MG63 (cell line): ENCODE measurements at places on chromosomes 13 and 19.

- no peak for DNase-seq
Observed at GRCh38 chr19:43616306-43616705, 3.1 kb downstream of the ZNF428 start.

- peak; percentile 52 for DNase-seq
Observed at GRCh38 chr19:45769821-45770191, 754 bp upstream of the SIX5 start.

GRCh38 chr13:73742982-73743381, 391.2 kb downstream of the KLF12 start:
- DNase-seq = no peak

GRCh38 chr19:30634996-30635975, 263.1 kb downstream of the ZNF536 start:
- DNase-seq = no peak

DNA sequence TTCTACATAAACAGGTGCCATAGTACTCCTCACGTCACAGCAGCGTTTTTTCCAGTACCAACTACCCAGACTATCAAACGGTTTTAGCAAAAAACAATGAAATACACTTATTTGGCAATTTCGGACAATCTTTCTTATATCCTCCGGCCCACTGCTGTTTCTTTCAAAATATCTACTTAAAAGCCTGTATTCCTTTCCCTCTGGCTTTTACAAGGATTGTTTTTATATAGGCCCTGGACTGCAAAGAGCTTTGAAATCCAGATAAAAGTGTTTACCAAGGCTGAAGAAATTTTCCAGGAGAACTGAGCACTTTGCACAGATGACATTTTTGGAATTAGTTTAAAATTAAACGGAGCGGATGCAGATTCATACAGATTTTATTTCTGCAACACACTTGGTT, 255.9 kb upstream of the STARD13 start:
- no peak for DNase-seq

DNA sequence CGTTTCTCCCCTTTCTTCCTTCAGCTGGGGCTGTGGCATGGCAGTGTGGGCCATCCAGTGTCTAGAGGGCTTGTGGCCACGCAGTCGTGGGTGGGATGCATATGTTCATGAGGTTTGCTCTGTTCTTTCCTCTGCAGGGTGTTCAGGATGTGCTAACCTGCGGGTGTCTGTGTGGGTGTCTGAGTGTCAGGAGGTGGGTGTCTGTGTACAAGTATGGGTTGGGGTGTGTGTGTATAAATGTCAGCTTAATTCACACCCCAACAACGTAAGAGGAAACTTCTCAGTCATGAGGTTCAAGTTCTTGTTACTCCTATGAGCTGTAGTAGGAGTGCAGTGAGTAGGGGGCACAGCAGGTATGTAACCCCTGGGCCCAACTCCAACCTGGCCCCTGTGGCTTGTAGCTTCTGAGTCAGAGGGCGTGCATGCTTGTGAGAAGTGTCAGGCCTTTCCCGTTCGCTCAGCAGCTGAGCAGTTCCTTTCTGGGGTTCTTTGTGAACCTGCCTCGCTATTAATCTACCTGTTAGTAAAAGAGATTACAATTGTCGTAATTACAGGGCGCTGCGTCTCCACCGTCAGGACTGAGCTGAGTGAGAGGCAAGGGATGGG, 49.1 kb downstream of the NFIX start:
- DNase-seq = peak; percentile 69

DNA sequence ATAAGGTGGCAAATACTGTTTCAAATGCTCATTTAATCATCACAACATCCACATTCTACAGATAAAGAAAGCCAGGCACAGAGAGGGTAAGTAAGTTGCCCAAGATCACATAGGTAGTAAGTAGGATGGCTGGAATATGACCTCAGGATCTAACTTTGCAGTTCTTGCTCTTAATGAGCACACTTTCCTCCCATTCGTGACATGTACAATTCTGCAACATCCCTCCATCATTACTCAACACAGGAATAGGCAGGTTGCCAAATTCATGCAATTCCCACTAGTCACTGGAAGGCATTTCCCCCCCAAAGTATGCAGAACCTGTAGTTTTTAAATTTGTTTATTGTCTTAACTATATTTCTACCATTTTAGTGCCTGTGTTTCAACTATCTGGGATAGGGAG, 109.2 kb downstream of the OLFM4 start:
- no peak for DNase-seq

GRCh38 chr13:52994865-52995264, 33.7 kb upstream of the OLFM4 start:
- DNase-seq = no peak

DNA sequence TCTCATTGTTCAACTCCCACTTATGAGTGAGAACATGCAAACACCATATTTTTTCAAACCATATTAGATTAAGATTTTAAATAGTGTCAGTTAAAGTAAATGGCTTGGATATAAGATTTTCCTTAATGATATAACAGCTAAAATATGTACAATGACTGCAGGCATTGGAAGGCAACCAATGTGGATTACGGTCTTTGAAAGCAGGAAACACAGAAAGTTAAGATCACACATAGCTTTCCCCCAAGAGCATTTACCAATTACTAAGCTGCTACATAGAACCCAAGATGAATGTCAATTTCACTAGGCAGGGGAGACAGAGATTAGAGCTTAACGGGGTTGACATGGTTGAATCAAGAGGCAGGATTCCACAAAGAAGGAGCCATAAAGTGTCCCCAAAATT, 173.2 kb upstream of the TRPC4 start:
- peak; percentile 22 for DNase-seq

DNA sequence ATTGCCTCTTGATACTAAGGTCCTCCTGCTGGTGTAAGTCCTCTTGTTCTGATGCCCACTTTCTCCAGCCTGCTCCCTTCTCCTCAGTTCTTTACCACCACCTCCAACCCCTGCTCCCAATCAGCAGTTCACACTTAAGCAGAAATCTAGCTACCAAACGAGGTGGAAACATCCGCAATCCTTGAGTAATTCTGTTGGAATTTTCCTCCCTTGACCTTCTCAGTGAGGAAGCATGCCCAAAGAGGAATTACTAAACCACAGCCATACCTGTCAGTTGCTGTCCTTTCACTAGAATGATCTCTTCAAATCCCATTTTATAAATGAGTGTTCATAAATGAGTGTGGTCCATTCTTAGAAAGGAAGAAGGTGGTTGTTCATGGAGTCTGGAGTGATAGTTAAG, 289.9 kb downstream of the DACH1 start:
- no peak for DNase-seq

DNA sequence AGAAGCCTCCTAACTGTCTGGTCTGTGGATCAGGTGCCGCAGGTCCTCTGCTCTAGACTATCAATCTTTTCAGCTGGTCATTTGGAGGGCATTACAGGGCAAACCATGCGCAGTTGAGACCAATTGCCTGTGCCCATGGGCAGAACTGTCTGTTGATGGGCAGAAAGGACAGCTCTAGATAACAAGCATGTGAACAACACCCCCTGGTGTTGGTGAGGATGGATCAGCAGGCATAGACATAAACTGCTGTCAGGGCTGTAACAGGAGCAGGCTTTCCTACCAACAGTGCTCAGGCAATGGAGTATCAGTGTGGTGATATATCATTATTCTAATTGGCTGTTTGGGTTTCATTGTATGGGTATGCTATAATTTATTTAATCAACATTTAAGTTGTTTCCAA, 104.7 kb upstream of the KL start:
- no peak for DNase-seq

- DNase-seq = no peak
Observed at GRCh38 chr19:15550929-15551292, 42.6 kb downstream of the CYP4F22 start.

DNA sequence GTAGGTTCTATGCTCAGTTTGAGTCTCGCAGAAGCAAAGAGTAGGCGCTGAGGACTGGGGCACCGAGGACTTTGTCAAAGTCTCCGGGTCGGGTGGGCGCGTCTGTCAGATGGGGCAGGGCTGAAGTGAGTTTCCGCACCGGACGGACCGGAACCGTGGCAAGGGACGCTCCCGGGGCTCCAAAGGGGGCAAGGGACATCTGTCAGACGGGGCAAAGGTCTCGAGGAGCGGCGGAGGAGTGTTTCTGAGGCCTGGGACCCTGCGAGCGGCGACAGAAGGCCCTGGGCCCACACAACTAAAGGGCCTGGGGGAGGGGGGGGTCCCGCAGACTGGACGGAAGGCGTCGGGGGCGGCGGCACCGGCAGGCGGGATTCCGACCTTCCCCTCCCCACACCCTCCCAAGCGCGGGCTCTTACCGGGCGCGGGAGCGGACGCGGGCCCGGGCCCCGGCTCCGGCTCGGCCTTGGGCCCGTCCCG, 13.3 kb upstream of the AKAP8L start:
- peak; percentile 42 for DNase-seq

- DNase-seq = no peak
Observed at GRCh38 chr13:57874530-57874929, 243.0 kb downstream of the PCDH17 start.

DNA sequence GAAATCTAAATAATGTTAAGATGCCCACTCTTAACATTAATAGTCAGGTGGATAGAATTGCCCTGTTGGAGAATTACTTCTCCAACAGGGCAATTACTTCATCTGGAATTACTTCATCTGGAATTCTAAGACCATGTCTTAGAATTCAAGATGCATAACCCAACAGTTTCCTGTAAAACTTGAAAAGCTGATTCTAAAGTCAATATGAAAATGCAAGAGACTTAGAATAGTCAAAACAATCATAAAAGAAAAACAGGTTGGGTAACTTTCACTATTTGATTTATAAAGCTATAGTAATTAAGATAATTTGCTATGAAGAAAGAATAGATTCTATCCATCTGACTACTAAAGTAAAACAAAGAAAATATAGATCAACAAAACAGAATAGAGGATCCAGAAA, 75.2 kb downstream of the ABCC4 start:
- no peak for DNase-seq

DNA sequence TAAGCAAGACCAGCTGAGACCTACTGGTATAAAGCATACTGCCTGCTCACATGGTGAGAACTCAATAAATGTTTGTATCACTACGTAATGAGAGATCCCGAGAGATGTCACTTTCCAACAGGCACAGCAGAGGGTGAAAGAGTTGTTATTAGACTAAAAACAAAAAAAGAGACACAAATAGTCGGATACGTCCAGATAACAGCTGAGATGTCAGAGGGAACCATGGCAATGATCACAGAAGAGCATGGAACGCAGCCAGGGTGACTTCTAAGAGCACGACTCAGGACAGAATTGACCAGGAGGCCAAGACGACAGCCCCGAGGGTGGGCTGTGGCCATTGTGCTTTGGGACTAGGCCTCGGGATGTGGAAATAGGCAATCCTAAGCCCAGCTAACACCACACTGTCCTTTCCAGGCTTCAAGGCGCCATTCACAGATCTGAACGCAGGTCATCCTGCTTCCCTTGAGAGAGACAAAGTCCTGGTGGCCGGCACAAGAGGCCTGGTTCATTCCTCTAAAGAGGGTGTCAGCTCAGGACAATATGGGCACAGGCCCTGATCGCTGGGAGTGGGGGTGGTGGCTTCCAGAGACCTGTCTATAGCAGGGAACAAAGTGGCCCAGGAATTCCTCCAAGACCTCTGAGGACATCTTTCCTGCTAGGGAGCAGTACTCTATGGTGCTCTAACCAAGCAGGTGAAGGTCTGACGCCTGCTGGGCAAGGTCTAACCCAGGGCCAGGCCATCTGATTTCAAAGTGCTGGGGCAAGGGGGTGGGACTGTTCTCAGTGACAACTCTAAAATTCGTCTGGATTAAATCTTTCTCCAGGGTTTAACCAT, 3.2 kb downstream of the SH3GL1 start:
- no peak for DNase-seq

GRCh38 chr19:55377356-55378131, 918 bp downstream of the TMEM190 start:
- no peak for DNase-seq

- DNase-seq = no peak
Observed at GRCh38 chr13:58706421-58706820, 1074.9 kb downstream of the PCDH17 start.

- no peak for DNase-seq
Observed at GRCh38 chr13:67366533-67366932, 136.4 kb upstream of the PCDH9 start.

GRCh38 chr19:5119297-5119998, 150.5 kb downstream of the KDM4B start:
- no peak for DNase-seq

DNA sequence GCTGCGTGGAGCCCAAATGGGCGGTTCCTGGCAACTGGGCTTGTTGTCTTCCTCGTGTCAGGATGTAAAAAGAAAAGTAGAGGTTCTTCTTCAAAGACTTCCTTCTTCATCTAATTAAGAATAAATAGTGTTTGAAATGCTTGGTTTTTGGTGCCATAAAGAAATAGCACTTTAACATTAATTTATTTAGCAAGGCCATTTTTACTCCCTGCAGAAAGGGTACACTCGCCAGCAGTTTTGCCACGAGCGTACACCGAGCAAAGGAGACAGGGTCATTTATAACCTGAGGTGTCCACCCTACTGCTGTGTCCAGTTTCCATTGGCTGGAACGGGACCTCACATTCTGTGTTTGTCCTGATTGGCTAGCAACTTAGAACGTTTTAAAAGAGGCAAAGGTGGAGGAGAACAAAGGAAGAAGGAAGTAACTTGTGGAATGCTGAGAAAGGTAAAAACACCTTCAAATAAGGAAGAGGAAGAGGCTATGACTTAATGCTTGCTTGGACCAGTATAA, 21.8 kb upstream of the OR10H1 start:
- DNase-seq = no peak

GRCh38 chr13:39394796-39395678, 208.0 kb downstream of the LHFPL6 start:
- no peak for DNase-seq
